ENCODE measurements at places on chromosomes 4 and X.

DNA sequence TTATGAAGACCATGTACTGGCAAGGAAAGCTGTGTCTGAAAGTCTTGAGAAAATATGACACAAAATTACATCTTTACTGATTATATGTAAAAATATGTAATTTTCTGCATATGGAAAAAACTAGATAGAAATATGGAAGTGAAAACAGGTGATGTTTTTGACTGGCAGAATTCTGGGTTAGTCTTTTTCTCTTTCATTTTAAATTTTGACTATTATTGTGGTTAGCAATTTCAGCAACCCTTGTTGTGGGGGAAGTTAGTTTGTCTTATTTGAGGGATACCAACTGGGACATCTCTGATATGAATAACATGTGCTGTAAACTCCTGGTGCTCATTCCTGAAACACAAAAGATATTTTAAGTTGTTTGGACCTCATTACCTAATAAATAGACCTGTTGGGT, 49.9 kb upstream of the CPEB2 start:
- no peak for DNase-seq

DNA sequence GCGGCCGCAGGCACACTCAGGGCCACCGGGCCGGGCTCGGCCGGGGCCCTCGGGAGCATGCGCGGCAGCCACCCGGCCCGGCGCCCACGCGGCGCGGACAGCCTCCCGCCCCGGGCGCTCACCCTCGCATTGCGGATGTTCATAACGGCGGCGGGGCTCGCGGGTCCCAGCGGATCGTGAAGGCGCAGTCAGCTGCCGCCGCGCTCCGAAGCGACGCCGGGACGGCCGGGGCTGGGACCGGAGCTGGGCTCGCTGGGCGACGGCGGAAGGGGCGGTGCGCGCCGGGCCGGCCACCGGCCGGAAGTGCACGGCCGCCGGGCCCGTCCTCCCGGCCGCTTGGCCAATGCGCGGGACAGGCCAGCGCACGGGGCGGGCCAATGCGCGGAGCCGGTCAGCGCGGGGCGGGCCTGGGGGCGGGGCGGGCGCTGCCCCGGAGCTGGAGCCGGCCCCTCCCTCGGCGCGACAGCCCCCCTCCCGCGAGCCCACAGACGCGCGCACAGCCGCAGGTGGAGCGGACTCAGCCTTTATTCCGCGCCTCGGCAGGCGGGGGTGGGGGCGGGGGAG, at the start of gene NAA10:
Gene NAA10, minus strand, starts transcription at position 276 of the 564 bp plus-strand sequence. Its CDS starts 133 bp downstream, at position 143.
- peak; percentile 73 for DNase-seq

DNA sequence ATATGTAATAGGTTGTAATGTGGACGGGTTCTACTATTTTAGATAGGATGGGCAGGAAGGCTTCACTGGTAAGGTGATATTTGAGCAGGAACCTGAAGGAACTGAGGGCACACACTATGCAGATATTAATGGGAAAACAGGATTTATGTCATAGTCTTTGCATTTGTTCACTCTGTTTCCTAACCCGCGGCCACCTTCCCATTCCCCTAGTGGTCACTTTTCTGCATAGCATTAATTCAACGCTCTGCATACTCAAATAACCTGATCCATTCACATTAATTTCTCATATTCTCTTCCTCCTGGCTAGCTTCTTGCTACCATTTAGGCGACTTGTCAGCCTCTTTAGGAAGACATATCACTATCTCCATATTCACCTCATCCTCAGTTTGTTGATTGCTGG, 61.5 kb downstream of the GSPT2 start:
- DNase-seq = no peak

- DNase-seq = no peak
Measured at GRCh38 chrX:133482056-133482952, 67.0 kb upstream of the GPC4 start.

GRCh38 chr4:1584498-1584897, 99.6 kb downstream of the FAM53A start:
- DNase-seq = peak; percentile 6

GRCh38 chr4:140188975-140189374, 35.0 kb upstream of the MAML3 start:
- DNase-seq = no peak

- DNase-seq = no peak
Measured at GRCh38 chr4:41787931-41788330, 39.4 kb upstream of the PHOX2B start.

DNA sequence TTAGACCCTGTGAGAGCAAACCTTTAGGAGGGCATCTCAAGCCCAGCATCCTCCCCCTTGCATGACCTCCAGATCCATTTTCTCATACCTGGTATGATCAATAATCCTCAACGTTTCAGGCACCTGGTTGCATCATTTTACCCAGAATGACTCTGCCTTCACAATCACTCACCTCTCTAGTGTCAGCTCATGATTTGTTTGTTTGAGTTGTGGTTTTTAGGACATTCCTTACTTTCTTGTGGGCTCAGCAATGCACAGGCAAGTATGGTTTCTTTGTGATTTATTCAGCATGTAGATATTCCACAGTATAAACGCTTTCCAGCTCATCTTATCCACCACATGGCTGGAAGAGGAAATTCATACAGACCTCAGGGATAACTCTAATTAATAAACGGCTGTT, 93.6 kb upstream of the CPEB2 start:
- DNase-seq = no peak

DNA sequence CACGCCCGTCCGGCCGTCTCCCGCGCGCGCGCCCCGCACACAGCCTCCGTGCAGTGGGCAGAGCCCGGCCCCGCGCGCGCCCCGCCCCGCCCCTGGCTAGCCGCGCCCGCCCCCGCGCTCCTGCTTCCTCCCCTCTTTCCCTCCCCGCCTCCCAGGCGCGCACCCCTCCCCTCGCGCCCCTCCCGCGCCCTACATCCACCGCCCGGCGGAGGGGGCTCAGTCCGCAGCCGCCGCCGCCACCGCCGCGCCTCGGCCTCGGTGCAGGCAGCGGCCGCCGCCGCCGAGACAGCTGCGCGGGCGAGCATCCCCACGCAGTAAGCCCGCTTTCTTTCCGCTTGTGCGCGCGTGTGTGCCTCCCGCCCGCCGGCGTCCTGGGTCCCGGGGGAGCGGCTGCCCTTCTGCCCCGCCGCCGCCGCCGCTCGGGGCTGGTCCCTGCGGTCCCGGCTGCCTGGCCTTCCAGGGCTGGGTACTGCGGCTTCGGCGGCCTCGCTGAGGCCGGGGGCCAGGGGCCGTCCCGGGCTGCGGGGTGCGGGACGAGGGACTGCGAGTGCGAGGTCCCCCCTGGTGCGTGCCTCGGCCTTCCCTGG, at the start of gene FHL1:
Gene FHL1, plus strand, starts transcription at position 219 of the 587 bp plus-strand sequence.
- peak; percentile 75 for DNase-seq

GRCh38 chrX:69153060-69153730, 12.1 kb downstream of the PJA1 start:
- no peak for DNase-seq

All from glutamatergic neuron (in vitro differentiated cells).